ENCODE measurements at places on chromosomes 1 and 21.

GRCh38 chr21:16134134-16134533 lies 404.4 kb downstream of the USP25 start:
- DNase-seq: no peak

- DNase-seq: no peak
These were observed 7.0 kb upstream of the IL23R start for GRCh38 chr1:67159233-67159632.

DNA sequence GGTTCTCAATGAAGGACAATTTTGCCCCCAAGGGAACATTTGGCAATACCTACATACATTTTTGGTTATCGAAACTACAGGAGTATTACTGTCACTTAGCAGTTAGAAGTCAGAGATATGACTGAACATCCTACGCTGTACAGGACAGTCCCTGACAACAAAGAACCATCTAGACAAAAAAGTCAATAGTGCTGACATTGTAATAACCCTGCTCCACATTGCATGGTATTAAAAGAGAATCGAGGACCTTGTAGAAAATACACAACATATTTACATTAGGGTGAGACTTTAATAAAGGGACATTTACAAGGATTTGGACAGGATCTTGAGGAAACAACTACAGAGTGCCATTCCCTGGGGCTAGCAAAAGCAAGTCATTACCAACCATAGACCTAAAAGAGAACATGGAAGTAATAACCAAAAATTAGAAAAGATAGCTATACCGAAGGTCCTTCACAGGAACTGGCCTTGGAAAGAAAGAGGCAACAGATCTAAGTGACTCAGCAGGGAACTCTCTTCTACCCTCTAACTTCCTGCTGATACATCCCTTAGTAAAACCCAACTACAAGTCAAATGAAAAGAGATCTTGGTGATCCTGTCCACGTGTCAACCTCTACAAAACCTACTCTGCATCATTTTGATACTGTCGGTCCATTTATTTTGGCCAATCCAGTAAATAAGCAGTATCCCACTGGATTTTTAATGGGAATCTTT lies 40.2 kb downstream of the ANGPTL3 start:
- no peak for DNase-seq

DNA sequence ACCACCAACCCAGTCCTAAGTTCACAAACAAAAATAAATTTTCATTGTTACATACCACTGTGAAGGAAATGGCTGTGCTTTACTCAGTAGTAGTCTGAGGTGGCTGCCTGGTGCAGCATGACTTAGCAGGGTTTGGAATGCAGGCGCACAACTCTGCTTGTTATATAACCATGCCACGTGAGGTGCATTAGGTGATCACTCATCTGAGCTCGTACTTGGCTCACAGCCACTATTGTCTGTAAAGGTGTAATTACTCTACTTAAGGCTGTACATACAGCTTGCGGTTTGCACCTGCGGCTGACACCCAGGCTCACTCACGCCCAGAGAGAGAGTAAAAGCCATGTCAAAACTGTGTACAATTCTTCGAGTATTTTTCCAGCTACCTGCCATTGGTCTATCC lies 599.4 kb downstream of the LTN1 start:
- no peak for DNase-seq

GRCh38 chr1:36751525-36751924 lies 268.8 kb upstream of the CSF3R start:
- no peak for DNase-seq

DNA sequence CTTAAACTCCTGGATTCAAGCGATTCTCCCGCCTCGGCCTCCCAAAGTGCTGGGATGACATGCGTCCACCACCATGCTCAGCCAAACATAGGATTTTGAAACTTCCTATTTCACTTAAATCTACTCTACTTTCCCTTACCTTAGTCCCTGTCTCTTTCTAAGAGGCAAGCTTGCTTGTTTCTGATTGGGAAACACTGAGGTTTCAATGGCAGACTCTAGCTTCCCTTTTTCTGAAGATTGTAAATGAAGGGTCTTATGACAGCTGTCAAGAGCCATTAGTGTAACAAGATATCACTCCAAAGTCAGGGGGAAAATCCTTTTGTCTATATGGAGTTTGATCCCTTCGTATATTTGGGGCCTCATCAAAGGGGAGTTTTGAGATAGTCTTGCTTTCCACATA lies 23.5 kb upstream of the LMO4 start:
- DNase-seq: no peak

GRCh38 chr1:204544321-204544720 lies 28.1 kb downstream of the MDM4 start:
- no peak for DNase-seq

DNA sequence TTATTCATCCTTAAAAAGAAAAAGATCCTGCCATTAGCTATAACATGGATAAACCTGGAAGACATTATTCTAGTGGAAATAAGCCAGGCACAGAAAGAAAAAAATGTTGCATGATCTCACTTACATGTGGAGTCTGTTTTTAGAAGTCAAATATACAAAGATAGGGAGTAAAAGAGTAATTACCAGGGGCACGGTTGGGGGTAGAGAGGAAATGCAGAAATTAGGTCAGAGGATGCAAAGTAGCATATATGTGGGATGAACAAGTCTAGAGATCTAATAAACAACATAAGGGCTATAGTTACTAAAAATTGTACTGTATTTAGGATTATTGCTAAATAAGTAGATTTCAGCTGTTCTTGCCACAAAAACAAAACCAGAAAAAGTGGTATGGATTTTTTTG lies 61.4 kb upstream of the CD53 start:
- DNase-seq: no peak

DNA sequence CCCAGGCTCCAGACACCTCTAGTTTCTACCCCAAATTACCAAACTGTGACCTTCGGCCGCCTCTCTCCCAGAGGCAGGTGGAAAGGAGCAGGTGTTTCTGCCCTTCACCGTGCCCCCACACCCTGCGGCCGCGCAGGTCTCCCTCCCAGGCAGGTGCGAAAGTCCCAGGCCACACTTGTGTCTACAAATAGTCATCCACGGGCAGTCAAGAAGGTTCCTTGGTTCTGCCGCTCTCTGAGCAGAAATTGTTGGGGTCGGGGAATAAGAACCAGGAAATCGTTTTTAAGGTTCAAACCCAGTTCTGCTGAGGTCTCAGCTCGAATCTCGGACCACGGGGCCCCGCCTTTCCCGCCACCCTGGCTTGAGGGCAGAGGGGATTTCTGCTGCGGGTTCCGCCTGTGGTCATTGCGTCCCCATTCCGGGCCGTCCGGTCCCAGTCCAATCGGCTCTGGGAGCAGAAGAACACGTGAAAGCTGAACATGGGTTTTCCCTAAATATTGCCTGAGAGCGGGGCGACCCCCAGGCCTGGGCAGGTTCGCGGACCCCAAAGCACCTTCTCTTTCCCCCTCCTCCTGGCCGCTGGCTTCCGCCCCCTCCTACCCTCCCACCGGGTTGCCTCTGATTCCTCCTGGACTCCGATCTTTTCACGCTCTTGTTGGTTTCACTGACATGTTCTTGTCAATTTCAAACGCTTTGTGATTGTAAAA lies 1.2 kb upstream of the ATF3 start:
- DNase-seq: no peak

DNA sequence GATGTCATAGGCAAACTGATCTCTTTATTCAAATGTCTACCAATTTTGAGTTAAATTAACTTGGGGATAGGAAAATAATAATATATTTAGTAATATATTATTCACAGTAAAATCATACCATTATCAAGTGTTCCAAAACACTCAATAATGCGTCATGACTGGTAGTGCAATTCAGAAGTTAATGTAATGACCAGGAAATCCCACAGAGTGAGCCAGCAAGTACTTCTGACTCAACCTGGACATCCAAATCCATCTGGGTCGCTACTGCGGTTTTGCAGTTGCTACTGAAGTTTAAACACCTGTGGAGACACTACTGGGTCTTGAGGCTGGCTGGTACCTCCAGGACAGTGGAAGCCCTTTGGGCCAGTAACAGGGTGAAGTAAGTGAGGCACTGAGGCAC lies 44.8 kb downstream of the DPYD start:
- DNase-seq: no peak

DNA sequence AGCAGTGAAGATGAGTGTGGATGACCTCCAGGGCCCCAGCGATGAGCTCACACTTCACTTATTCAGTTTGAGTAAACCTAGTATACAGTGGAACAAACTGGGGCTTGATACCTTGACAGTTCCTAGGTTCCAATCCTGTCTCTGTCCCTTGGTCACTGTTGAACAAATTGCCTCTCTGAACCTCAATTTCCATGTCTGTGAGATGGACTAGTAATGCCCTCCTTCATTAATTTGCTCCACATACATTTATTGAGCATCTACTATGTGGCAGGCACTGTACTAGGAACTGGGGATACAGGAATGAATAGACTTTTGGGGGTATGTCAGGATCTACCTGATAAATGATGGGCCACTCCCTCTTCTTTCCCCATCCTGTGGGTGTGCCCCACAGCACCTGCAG lies 57.3 kb downstream of the SDC3 start:
- no peak for DNase-seq

DNA sequence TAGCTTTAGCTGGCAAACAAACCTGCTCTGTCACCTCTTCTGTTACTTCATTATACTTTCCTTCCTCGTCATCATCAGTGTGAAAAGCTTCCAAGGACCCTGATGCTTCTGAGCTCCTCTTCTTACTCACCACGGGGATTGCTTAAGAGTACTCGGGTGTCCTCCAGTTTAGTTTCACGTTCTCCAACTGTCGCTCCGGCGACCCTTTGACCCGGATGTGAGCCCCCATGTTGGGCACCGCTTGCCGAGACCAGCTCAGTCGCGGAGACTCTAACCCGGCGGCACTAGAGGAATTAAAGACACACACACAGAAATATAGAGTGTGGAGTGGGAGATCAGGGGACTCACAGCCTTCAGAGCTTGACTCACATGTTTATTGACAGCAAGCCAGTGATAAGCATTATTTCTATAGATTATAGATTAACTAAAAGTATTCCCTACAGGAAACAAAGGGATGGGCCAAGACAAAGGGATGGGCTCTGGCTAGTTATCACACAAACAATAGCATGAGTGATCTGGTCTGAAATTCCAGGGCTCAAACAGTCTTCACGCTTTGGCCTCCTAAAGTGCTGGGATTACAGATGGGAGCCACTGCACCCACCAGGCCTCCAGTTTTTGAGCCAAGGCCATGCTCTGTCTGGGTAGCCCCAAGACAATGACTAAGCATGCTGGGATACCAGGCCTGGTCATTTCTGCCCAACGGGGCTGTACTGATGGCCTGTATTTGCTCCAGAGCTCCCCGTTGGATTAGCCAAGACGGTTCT lies 30.1 kb upstream of the ENO1 start:
- no peak for DNase-seq

- DNase-seq: peak; percentile 21
These were observed 30.0 kb downstream of the LRRC3 start for GRCh38 chr21:44485254-44485793.

GRCh38 chr1:230301322-230301721 lies 124.8 kb downstream of the PGBD5 start:
- no peak for DNase-seq

DNA sequence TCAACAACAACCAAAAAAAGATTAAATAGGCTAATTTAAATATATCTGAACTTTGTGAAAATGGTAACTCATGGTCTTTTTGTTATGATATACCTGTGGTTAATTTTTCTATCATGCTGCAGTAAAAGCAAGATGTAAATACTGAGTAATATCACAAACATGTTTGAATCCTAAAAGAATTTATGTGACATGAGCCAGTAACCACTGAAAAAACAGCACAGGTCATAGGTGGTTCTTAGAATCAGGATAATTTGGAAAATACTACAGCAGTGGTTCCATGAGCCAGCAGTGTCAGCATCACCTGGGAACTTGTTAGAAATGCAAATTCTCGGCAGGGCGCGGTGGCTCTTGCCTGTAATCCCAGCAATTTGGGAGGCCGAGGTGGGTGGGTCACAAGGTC lies 4.1 kb downstream of the ATP5IF1 start:
- no peak for DNase-seq

GRCh38 chr1:210796421-210796820 lies 337.5 kb downstream of the KCNH1 start:
- DNase-seq: no peak

- DNase-seq: no peak
These were observed 43.2 kb upstream of the LYPLAL1 start for GRCh38 chr1:219130366-219130935.

DNA sequence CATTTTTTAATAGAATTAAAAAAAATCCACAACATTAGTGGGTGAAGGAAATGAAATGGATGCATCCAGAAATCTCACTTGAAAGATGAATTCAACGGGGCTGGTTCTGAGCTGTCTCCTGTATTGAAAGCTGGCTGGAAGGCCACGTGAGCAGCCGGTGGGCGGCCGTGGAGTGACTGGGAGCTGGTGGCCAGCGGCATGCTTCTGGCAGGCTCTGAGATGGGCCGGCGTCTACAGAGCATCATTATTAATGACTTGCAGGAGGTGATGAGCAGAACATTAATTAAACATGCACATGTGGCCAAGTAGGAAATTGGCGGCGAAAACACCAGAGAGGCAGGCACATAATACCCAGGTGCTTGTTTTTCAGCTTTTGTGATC lies 115.6 kb upstream of the LMO4 start:
- no peak for DNase-seq

- no peak for DNase-seq
These were observed 12.0 kb upstream of the ZNF362 start for GRCh38 chr1:33244143-33244808.

DNA sequence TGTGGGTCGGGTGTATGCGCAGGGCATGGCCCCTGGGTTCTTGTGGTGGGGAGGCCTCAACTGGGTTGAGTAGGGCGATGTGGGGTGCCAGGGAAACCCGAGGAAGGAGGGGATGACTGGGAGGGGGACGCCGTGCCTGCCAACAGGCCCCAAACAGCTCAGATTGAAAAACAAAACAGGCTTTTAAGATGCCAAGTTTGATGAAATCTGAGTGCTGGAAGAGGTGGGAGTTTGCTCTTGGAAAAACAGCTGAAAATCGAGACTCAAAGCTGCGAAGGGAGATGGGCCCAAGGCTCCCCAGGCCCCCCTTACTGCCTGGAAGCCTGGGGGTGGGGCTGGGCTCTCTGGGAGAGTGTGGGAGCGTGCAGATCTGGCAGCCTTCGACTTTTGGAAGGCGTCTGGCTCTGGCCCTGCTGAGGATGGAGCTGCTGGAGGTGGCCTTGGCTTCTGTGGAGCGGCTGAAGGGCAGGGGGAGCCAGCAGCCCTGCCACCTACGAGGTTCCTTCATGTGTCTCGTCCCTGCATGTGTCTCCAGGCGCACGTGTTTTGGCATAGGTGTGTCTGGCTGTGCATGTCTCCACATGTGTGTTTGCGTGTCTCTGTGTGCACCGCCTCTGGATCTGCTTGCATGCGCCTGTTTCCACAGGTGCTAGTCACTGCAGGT lies 33.3 kb downstream of the PTPRF start:
- DNase-seq: no peak

- DNase-seq: no peak
These were observed 9.2 kb upstream of the CDC42 start for GRCh38 chr1:22043198-22043769.

DNA sequence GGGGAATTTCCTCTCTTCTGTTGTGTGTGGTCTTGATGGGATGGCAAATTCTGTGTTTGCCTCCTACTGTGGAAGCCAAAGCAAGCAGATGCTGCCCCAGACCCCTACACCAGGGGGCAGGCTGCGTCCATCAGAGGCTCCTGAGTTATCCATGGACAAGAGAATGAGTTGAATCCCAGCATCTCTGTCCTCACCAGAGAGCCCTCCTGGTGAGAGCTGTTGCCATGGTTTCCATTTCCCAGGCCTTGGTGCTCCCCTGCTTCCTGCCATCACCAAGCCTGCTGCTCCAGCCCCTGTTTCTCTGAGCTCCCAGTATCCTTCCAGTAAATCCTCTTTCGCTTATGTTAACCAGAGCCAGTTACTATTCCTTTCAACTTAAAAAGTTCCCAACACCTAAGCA lies 20.4 kb upstream of the GNG12 start:
- no peak for DNase-seq
